ENCODE measurements at places on chromosomes 11 and 22. TPM values are rescaled to one million over a fixed set of nuclear protein-coding genes. Genes with fewer than 3 reads are reported as not detected.
A peak's percentile ranks its signal among the peaks of the same experiment; 100 is the strongest.

DNA sequence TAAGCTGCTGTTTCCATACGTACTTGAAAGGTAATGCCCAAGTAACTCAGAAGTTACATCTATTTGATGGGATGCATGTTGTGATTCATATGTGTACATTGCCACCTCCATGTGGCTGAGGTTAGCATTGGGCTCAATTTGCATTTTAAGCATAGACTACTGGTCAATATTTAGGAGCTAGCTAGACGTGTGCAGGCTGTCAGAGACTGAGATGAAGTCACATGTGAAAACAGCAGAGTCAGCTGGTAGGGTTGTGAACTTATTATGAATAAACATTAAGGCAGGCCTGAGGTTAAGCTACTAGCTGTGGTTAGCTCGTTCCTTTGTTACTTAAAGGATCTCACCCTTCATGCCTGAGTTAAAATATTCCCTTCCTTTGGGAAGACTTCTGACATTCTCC is 114.5 kb upstream of the MTNR1B start:
- peak; percentile 34 for DNase-seq

The AMPD3 gene
- total RNA-seq: 13.0 TPM

- DNase-seq: no peak
Measured at GRCh38 chr11:72418834-72419560, 15.3 kb downstream of the CLPB start.

DNA sequence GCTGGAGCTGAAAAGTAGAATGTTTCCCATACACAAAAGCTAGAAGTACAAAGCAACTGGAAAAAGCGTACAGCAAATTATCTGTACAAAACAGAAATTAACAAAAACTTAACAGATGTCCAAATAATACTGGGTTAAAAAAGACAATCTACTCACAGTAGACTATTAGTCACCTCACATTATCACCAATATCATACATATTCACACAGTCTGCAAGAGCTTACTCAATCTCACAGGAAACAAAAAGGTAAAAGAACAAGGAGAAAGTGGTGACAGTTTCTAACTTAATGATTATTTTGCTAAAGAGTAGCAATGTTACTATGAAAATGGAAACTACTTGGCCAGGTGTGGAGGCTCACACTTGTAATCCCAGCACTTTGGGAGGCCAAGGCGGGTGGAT is 11.9 kb downstream of the CELF1 start:
- DNase-seq: no peak

The GRAMD1B gene
- total RNA-seq: 51.5 TPM

- DNase-seq: no peak
Measured at GRCh38 chr22:21823740-21824444, 43.6 kb downstream of the MAPK1 start.

DNA sequence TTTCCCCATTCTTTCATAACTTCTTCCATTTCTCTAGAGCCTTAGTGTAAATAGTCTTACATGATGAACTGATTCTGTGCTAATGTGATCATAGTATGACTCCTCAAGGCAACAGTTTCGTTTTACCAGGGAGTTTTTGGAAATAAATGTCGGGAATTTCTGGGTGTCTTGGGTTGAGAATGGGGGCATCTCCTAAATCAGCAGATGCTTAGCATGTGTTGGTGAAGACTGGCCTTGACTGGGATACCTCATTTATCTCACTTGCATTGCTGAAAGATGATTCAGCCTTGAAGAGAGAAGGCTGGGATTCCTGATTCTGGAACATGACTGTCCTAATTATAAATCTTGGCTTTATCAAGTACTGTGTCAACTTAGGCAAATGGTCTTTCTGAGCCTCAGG is 115.7 kb upstream of the C11orf87 start:
- no peak for DNase-seq

DNA sequence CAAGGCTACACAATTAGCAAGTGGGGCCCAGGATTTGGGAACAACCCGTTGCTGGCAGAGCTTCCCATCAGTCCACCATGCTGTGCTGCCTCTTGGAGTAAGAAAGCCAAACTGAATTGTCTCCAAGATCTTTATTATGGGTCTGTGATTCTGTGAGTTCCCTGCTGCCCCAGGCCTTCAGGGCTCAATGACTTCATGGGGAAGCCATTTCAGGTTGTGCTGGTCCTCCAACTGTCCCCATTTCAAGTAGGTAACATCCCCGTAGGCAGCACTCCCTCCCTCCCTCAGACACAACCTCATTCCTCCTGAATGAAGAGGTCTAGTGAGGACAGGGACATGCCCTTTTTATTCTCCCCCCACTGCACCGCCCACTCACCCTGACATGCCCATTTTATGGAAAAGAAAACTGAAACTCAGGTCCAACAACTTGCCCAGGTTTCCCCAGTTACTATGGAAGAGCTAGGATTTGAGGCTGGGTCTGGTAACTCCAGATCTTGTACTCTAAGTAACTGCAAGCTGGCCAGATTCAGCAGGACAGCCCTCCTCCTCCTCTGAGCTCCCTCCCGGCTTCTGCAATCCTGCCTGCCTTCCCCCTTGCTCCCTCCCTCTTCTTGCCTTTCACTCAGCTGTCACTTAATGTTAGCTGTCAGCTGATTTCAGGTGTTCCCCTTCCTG is 8.2 kb upstream of the YWHAH start:
- no peak for DNase-seq

DNA sequence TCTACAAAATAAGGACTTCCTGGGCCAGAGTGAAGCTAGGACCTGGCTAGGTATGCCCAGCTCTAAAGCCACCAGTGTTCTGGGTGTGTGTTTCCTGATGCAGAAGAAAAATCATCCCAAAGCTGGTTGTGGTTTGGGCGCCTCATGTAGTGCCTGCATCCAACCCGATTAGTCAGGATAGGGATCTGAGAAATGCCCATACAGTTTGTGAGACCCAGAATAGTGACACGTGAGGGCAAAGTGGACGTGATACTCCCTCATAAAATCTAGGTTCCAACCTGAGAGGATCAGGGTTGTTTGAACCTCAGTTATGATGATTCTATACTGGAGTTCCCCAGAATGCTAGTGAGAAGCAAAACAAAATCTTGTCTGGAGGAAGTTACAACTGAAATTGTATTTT is 238.4 kb downstream of the TBC1D22A start:
- DNase-seq: no peak

The C11orf87 gene
- total RNA-seq: 5.1 TPM

The PRAME gene
- total RNA-seq: not detected

DNA sequence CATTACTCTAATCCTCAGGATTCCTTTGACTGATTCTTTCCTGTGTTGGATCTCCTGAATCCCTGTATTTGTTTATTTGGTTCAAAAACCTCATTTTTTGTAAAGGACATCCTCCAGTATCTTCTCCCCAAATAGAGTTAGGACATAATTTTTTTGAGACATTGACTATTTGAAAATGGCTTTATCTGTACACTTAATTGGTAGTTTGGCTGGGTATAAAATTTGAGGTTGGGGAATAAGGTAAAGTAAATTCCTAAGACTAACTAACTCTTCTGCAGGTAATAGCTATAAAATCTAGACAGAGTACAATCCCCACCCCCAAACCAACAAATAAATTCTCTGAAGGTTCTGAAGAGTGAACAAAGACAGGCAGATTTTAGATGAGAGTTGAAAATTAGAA is 114.4 kb downstream of the CTTN start:
- DNase-seq: no peak

DNA sequence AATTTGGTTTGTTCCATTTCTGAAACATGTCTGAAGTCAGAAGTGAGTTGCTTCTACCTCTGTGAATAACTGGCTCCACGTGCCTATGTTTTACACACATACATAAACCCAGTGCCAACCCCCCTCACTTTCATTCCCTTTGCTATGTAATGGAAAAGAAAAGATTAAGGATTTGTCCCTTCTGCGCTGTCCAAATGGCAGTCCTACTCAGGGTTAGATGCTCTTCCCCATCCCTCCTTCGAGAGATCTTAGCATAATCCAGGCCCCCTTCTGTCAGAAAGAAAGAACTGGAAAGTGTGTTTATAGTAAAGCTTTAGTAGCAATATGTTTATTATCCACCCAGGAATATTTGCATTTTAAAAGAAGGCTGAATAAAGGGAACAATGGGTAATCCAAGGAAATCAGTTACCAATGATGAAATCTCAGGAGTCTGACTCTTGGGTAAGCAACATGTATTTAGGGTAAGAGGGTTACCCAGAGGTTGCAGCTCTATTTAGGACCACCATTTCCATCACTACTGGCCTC is 3.1 kb upstream of the LAYN start:
- no peak for DNase-seq

DNA sequence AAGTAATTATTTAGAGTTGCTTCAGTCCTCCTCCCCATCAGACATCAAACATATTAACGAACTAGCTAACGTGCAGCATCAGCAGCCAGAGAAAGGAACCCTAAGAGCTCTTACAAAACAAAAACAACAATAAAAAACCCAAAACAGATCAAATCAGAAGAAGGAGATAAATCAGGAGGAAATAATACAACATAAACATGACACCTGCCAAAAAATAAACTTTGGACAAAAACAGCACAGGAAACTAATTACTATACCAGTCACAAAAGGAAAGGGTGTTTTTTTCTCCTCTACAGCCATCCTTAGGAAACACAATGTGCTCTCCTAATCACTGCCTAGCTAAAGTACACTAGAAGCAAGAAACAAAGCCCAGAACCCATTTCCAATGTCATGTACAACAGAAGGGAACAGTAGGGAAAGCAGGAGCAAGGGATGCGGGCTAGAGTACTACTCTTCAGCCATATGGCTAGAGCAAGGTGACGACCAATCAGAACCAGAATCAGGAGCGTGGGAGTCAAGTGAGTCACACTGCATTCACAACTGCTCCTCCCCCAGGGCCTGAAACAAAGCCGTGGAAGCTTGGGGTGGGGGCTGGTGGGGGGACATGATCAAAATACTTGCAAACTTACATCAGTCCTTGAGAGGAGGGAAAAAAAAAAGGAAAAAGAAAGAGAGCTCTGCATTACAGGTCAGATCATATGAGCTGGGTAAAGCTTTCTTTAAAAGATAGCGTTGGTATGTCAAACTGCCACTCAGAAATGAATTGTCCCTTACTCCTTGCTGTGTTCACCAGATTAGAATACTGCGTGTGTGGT is 60.4 kb downstream of the LARGE2 start:
- no peak for DNase-seq

- no peak for DNase-seq
Measured at GRCh38 chr11:19772480-19772879, 59.8 kb downstream of the NAV2 start.

DNA sequence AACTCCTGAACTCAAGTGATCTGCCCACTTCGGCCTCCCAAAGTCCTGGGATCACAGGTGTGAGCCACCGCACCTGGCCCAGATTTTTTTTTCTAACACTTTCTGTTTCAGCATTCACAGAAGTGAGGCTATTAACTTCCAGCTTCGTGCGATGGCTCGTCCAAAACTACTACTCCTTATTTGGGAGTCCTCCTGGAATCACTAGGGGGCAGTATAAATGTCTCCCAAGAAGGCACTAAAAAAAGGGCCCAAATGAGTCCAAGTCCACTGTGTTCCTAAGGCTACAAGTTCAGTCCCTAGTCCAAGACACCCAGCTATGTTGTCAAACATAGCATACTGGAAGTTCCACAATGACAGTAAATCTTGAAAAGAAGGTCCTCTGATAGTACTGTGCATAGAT is 63.2 kb upstream of the BIRC3 start:
- no peak for DNase-seq

- DNase-seq: no peak
Measured at GRCh38 chr22:50229370-50229769, 15.5 kb downstream of the TUBGCP6 start.

GRCh38 chr11:103035791-103036434 is 56.0 kb downstream of the DCUN1D5 start:
- DNase-seq: no peak

DNA sequence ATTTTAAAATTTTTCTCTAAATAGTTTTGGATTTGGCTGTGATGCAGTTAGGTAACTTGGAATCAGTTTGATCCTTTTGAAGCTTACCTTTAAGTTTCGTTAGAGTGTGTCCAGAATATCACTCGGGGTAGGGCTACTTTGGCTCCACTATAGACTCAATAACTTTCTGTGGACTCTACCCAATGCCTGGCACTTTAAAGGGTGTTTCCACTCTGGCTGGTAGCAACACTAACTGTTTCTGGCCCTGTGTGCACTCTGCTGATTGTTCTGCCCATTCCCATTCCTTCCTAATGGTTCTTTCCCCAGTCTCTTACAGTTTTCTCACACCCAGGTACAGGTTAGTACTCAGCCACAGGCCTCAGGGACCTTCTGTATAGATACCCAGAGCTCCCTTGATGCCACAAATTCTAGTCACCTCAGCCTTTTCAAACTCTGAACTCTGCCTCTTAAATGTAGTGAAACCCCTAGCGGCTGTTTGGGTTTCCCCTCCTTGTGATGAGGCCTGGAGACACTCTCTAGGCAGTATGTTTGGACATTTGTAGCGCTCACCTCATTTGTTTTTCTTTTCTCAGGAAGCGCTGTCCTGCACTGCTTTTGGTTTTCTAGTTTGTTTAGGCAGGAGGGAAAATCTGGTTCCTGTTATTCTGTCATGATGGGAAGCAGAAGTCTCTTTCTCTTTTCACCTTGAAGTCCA is 16.8 kb downstream of the CUL5 start:
- DNase-seq: no peak

DNA sequence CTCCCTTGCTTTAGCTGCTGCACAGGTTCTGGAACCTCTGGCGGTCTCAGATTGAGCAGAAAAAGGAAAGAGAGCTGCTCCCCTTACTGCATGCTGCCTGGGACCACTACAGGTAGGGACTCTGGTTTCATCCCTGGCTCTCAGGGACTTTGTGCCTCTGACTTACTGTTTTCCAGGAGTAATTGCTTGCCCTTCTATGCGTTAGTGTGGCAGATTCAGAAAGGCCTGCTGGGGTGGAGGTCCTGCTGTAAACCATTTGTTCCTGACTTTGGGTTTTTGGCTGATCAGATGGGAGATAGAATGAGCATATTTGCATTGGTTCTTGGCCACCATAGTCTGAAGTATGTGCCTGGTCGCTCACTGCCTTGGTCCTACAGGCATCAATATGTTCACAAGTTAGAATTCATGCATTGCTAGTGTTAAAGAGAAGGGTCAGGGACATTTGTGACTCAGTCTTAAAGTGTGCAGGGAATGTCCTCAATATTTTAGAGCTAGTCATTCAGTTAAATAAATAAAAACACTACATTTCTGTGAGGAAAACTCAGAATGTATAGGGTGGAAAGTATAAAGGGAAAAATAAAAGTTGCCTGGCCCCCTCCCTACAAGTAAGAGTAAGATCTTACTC is 78.0 kb downstream of the PISD start:
- DNase-seq: no peak
